ENCODE measurements at places on chromosomes 5 and 9. TPM values are rescaled to one million over a fixed set of nuclear protein-coding genes. Genes with fewer than 3 reads are reported as not detected.

DNA sequence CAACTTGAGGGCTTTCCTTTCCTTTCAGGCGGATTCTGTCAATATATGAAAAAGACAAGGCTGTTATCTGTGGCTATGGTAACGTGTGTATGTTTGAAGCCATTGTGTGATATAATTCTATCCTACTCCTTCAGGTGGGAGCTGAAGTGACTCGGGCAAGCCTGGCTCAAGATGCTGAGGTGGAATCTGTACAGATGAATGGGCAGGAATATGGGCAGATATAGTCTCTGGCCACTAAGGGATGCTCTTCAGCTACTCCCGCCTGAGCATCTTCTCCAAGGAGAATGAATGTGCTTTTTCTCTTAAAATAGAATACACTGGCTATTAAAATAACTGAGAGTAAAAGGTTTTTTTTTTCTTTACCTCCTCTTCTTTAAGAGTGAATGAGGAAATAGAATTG lies 244.8 kb downstream of the ADGRV1 start:
- no peak for DNase-seq

The OR1L6 gene
- total RNA-seq, result not detected

GRCh38 chr5:98933445-98934072 lies 4.8 kb upstream of the CHD1 start:
- no peak for DNase-seq

DNA sequence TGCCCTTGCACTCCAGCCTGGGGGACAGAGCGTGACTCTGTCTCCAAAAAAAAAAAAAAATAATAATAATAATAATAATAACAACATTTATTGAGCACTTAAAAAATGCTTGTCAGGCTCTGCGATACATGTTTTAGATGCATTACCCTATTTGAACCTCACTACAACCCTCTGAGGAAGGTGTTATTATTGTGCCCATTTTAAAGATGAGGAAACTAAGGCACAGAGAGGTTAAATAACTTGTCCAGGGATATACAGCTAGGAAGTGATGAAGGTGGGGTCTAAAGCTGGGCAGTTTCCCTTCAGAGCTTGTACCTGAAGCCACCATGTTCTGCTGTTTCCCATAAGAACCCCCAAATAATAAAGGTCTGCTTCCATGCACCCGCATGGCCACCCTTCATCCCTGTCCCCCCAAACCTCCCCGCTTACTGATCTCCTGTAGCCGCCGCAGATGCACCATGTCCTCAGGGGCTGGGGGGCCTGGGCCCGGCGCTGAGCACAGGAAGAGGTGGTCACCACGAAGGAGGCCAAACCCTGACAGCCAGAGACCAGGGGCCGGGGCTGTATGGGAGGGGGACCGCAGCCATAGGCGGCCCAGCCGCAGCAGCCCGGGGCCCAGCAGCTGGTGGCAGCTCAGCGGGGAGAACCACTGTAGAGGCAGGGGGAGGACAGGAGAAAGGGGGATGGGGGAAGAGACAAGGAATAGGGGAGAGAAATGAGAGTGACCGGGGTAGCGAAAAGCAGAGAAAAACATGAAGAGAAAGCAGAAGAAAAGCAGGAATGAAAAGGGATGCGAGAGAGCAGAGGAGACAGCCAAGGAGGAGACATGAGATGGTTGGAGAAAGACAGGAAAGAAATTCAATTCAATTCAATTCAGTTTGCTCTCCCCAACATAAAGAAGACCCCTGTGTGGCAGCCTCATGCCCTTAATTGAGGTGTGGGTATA lies 15.1 kb upstream of the FCHSD1 start:
- DNase-seq, result no peak

The RPL37 gene
- total RNA-seq, result 312 TPM

GRCh38 chr5:141957367-141957996 lies 520 bp downstream of the PCDH12 start:
- DNase-seq, result no peak

GRCh38 chr5:52560366-52560765 lies 227.3 kb upstream of the ITGA1 start:
- DNase-seq, result no peak

The ATP10B gene
- total RNA-seq, result not detected

GRCh38 chr5:168227973-168228615 lies 63.4 kb upstream of the WWC1 start:
- DNase-seq, result no peak

The PCDHGC5 gene
- 0.06 TPM for total RNA-seq

The MARCHF6 gene
- total RNA-seq, result 23.2 TPM

DNA sequence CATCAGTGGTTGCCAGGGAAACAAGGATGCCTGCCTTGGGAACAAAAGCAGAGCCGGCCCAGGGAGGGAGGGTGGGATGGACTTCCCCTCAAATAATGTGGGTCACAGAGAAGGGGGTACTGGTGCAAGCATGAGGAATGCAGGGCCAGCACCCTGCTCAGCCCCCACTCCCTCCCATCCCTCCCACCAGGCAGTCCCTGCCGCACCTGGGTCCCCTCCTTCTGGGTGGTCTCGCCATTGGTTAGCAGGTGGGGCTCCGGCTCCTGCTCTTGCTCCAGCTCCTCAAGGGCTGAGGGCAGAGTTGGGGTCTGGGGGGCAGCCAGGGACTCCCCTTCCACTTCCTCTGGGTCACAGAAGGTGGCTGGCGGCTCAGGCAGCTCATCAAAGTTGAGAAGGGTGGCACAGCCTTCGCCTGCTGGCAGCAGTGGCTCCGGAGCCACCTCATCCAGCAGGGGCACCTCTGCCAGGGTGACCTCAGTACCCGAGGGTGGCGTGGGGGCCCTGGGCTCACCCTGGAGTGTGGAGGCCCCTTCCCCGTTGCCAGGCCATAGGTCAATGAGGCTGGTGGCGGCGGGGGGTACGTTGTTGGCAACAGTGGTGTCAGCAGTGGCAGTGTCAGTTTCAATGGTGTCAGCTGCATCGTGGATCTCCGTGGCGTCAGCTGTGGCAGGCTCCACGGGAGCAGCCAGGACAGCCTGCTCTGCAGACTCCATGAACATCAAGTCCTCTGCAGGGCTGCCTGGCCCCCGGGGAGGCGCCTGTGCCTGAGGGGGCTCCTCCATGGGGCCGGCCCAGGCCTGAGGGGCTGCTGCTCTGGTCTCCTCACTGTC lies 11.5 kb downstream of the PRR7 start:
- DNase-seq, result no peak

DNA sequence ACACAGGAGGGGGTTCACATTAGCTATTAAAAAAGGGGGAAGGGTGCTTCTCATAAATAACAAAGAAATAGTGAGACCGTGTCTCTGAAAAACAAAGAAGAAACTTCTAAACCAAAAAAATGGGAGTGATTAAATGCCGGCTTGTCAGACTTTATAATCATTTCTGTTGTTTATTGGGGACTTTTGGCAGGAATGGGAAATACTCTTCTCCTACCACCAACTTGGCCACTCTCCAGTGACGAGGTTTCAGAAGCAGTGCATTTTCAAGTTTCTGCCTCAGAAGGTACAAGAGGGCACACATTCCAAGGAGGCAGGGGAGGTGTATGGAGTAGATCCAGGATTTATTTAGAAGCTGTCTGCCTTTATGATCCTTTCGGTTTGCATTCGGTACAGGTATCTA lies 46.2 kb downstream of the LIX1 start:
- no peak for DNase-seq

The CXCL14 gene
- total RNA-seq, result not detected

The NME5 gene
- 0.29 TPM for total RNA-seq

The RAI14 gene
- total RNA-seq, result 60.0 TPM

The ORM2 gene
- total RNA-seq, result not detected

GRCh38 chr9:134175291-134175807 lies 11.0 kb upstream of the RNU6ATAC start:
- peak; percentile 58 for DNase-seq

- peak; percentile 5 for DNase-seq
Measured at GRCh38 chr5:120684749-120685415, 220.8 kb downstream of the PRR16 start.

- peak; percentile 38 for DNase-seq
Measured at GRCh38 chr9:109775516-109775915, 4.5 kb upstream of the PALM2AKAP2 start.

The FOXD4L3 gene
- total RNA-seq, result not detected

DNA sequence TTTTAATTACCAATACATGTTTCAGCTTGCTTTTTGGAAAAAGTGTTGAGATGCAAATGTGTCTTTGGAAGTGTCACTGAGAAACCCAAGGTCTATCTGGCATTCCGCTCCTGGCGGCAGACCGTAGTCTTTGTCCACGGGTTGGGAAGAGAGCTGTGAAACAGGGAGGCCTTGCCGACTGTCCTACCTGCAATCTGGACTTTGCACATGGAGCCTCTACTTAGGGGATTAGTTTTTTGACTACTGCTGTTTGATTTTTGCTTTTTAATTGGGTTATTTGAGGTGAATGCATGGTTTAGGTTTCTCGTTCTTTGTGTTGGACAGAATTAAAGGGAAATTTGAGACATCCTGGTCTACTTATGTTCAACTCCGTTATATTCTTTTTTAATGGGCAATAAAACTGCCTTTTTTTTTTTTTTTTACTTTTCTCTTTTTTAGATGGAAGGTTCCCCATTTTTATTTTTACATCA lies 25.7 kb downstream of the TRIO start:
- DNase-seq, result no peak

DNA sequence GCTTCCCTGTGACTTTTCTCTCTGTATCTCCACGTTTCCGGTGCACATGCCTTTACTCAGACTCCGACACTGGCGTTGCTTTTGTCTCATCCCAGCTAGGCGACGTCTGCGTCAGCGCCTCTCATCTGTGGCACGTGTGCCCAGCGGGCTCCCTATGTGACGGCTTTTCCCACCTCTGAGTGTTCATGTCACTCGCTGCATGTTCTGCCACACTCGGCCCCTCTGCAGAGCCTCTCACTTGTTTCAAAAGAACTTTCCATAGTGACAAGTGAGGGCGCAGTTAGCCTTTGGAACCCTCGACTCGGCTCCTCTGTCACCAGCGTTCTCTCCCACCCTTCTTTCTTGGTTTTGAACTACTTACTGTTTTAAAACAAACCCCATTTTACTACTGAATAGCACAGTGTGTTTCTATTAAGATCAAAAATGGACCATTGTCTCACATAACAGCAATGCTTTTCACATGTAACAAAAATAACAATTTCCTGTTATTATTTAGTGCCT lies 113.4 kb upstream of the CACNA1B start:
- no peak for DNase-seq

The STK32A gene
- total RNA-seq, result 2.1 TPM

The RNF224 gene
- total RNA-seq, result not detected

- DNase-seq, result no peak
Measured at GRCh38 chr5:142065273-142065672, 43.3 kb upstream of the NDFIP1 start.

The AGXT2 gene
- total RNA-seq, result not detected

The OTP gene
- not detected for total RNA-seq

The GLE1 gene
- total RNA-seq, result 56.6 TPM

DNA sequence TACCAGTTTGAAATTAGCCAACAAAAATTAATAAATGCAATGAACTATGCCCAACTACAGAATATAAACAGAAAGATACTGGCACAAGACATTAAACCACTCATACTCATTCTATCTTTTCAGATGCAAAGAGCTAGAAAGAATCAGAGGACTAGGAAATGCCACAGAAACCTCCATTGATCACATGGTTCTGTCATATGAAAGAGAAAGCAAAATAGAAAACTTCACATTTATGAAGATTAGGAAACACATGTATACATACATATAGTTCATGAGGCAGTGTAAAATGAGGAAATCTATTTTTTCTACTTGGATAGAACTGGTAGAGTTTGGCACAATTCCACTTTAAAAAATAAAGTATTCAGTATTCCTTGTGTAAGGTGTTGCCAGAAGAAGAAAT lies 275.1 kb upstream of the PTGER4 start:
- no peak for DNase-seq

The MVB12B gene
- total RNA-seq, result 4.1 TPM

GRCh38 chr5:124352312-124352711 lies 394.1 kb downstream of the ZNF608 start:
- no peak for DNase-seq

DNA sequence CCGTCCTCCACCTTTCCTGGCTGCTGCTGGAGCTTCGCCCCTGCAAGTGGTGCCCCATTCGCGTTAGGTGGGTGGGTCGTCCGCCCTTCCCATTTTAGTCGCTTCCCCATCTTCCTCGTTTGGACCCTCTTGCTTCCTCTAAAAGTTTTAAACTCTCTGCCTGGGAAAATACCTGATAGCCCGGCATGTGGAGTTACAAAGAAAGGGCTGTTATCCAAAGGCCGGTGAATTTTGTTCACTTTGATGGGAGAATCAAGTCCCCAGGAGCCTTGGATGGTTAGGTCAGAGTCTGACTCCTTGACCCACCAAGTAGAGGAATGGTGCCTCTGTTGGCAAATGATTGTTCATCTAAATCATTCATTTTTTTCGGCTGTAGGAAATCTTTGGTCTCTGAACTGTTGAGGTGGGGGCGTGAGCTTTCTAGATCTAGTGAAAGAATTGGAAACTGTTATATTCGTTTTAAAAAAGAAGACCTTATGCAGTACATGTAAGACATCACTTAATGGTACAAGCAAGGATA lies 29.5 kb upstream of the APC start:
- peak; percentile 7 for DNase-seq

DNA sequence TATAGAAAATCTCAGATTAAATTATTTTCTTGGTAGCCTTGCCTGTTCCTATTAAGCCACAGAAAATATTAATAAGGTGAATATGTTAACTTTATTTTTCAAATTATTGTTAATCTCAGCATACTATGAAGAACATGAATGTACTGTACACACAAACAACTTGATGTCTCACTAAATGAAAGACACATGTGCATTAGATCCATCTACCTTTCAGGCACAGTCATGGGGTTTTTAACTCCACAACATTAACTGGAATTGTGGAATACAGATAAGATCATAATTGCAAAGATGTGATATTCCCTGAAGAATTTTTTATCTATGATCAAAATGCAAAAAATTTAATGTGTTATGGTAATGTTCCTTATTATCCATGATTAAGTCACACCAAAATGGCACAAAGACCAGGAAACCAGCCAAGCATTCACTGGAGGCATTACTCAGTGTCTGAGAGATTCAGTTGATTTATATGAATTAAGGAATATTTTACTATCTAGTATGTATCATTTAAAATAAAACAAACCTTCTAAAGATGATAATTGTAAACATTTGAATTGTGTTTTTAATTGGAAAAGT lies 150.0 kb upstream of the VCAN start:
- DNase-seq, result no peak

The PTGES2 gene
- total RNA-seq, result 136 TPM

The C9orf50 gene
- total RNA-seq, result not detected

The HRH2 gene
- 1.0 TPM for total RNA-seq

The BTNL9 gene
- total RNA-seq, result 1.6 TPM

DNA sequence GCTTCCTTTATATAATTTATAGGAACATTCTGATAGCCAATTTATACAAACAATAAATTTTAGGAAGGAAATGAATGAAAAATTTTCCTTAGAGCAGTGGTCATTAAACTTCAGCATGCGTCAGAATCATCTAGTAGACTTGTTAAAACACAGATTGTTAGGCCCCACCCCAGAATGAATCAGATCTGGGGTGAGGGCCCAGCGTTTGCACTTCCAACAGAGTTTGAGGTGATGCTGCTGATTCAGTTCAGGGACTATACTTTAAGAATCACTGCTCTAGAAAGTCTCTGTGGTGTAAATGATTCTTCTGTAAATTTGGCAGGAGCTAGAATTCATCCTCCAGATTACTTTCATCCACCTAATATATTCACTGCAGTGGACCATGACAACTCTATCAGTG lies 80.4 kb downstream of the SLC12A2 start:
- DNase-seq, result peak; percentile 15

The PCDHGA4 gene
- total RNA-seq, result 0.63 TPM

The OR1J1 gene
- total RNA-seq, result not detected

Measured in Daoy (cell line).